ENCODE measurements at places on chromosomes 12 and 14.

DNA sequence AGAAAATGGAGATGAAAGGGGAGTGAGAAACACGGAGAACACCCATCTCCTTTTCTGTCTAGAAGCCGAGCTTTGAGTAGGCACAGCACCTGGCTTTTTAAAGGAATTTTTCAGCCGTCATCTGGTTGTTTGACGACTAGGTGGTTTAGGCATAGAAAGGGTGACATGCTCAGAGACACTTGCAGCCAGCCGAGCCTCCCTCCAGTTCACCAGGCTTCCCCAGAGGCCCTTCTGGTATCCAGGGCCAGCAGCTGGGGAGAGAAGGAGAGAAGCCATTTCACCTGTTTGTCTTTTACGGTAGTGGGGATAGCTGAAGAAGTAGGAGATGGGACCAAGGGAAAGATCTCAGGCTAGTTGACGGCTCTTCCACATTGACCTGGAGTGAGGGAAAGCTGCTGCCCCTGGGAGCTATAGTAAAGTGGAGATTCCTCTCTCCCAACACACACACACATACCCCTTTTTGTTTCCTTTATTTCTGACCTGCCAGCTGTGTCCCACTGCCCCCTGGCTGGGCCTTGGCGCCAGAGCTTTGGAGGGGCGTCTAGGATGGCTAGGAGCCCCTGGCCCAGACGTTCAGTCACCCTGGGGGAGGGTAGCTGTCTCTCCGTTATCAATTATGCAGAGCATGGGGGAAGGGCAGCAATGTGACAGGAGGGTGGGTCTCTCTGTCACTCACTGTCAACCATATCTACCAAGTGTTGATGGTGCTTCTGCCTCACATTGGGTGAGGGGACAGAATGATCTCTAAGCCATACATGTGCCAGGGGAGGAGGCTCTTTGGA, 5.5 kb downstream of the MAP3K12 start:
- no peak for DNase-seq

DNA sequence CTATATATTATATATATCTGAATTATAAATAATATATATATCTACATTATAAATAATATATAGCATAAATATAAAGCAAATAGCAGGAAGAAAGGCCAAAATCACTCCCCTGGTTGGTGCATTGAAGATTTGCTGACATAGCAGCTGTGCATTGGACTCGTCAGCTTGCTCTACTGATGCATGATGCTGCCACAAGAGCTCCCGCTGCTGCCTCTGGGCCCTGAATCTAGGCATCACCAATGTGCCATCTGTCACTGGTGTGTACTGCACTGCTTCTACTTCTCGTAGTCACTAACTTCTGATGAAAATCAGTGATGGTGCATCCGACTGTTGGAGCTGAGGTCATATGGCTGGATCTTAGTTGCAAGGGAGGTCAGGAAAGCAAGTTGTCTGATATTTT, 205.0 kb downstream of the ADAMTS20 start:
- DNase-seq, result no peak

GRCh38 chr12:22588817-22589216, 36.2 kb upstream of the ETNK1 start:
- no peak for DNase-seq

DNA sequence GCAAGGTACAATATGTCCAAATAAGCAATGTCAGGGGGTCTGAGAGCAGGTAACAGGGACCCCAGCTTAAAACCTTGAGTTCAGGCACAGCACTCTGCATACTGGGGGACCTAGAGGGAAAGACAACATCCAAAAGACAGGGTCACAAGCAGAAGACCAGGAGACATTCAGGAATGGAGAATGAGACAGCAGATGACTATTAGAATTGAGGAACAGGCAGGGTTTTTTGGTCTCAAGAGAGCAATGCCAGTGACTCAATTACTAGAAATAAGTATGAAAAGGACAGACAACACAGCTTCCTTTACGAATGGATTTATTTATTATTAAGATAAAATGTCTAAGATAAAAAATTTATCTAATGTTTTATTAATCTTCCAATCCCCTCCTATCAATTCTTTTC, 223.0 kb downstream of the PTPRO start:
- no peak for DNase-seq

DNA sequence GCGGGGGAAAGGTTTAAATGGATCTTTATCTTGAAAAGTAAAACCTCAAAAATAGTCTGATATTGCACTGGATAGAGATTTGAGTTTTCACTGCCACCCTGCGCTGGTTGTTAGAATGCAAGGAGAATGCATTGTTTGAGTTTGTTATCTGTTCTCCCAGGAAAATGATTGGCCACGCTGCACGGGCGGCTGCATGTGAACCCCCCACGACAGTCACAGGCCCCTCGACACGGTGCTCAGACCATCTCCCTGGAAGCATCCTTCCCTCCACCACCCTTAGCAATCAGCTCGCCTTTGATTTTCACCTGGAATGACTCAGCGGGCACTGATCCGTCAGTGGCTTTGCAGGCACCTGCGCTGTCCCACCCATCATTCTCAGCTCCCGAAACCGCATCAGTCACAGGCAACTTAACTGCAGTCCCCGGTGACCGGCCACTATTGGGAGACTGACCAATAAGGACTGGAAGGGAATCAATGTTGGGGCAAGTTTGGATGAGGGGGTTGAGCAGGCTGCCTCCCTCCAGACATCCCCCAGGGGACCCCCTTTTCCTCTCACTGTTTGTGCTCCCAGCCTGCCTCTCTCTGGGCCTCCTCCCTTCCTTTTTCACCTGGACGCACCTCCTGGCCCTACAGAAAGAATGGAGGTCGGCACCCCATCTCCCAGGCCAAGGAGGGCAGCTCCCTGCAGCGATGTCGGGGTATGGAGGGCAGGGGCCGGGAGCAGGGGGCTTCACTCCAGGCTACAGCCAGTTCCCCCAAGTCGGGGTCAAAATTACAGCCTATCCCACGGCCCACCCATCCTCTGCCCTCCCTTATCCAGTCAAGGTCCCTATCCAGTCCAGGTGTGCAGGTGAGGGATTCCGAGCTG, 28.5 kb upstream of the C14orf180 start:
- no peak for DNase-seq

DNA sequence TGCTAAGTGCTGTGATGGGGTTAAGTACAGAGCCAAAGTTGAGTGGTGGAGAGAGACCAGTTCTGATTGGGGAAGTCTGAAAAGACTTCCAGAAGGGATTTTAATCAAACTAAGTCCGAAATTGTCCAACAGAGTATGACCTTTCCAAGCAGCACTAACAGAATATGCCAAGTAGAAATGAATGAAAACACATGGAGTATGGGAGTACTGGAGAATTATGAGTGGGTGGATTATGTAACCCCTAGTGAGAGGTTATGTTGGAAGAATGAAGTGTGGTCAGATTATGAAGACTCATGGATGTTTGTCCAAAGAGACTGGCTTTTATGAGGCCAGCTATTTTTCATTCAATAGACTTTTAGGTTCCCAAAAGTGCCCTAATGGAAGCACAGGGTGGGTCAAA, 94.0 kb upstream of the PLEKHA5 start:
- DNase-seq, result no peak

GRCh38 chr12:42633594-42633993, 44.0 kb upstream of the PRICKLE1 start:
- no peak for DNase-seq
